Tongue (tissue), 3 donors: ENCODE measurements at places on chromosomes 16 and 17. TPM values are rescaled to one million over a fixed set of nuclear protein-coding genes. Genes with fewer than 3 reads are reported as not detected.
A peak's percentile ranks its signal among the peaks of the same experiment; 100 is the strongest.

KRT32 gene
- total RNA-seq = not detected

ATP2A1 gene
- total RNA-seq = 850 TPM

CMTM1 gene
- total RNA-seq = 6.4 TPM

KCNJ16 gene
- 0.21 TPM for total RNA-seq

SP6 gene
- 0.82 TPM for total RNA-seq

VTN gene
- total RNA-seq = 1.0 TPM

CDRT15 gene
- not detected for total RNA-seq

GRCh38 chr17:45824901-45825492 lies 19.7 kb upstream of the SPPL2C start:
- no peak for DNase-seq

DNA sequence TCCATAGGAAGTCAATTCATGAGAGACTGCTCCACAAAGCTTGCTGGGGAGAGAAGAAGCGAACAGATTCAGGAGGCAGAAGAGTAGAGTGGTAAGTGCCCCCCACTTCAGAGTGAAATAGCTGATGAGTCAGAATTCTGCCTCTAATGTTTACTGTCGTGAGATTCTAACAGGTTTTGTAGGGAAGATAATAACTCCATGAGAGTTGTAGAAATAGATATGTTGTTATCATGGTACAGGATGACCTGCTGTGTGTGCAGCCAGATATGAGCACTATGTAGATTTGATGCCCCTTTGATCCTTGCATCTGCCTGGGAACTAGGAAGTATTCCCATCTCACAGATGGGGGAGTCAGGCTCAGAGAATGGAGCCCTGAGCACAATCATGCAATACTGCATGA lies 502.4 kb upstream of the CDH11 start:
- DNase-seq = no peak

DNA sequence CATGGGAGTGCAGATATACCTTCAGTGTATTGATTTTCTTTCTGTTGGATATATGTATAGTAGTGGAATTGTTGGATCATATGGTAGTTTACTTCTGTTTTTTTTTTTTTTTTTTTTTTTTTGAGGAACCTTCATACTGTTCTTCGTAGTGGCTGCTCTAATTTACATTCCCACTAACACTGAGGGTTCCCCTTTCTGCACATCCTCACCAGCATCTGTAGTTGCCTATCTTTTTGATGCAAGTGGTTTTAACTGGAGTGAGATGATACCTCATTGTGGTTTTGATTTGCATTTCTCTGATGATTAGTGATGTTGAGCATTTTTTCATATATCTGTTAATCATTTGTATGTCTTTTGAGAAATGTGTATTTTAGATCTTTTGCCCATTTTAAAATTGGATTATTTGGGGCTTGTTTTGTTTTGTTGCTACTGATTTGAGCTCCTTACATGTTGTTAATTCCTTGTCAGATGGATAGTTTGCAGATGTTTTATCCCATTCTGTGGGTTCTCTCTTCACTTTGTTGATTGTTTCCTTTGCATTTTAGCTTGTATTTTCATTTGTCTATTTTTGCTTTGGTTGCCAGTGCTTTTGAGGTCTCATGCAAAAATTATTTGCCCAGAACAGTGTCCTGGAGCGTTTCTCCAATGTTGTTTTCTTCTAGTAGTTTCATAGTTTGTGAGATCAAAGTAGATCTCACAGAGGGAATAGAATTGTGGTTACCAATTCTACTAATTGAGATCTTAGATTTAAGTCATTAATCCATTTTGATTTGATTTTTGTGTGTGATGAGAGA lies 25.0 kb upstream of the BCAS3 start:
- no peak for DNase-seq

GRCh38 chr17:81065500-81065899 lies 30.5 kb downstream of the BAIAP2 start:
- DNase-seq = peak; percentile 86

GRCh38 chr17:47830396-47831002 lies 842 bp downstream of the MRPL10 start:
- no peak for DNase-seq

- DNase-seq = peak; percentile 26
Observed at GRCh38 chr17:28811651-28812090, 30.9 kb downstream of the FAM222B start.

GRCh38 chr17:38891441-38891840 lies 21.6 kb downstream of the LASP1 start:
- no peak for DNase-seq

DNA sequence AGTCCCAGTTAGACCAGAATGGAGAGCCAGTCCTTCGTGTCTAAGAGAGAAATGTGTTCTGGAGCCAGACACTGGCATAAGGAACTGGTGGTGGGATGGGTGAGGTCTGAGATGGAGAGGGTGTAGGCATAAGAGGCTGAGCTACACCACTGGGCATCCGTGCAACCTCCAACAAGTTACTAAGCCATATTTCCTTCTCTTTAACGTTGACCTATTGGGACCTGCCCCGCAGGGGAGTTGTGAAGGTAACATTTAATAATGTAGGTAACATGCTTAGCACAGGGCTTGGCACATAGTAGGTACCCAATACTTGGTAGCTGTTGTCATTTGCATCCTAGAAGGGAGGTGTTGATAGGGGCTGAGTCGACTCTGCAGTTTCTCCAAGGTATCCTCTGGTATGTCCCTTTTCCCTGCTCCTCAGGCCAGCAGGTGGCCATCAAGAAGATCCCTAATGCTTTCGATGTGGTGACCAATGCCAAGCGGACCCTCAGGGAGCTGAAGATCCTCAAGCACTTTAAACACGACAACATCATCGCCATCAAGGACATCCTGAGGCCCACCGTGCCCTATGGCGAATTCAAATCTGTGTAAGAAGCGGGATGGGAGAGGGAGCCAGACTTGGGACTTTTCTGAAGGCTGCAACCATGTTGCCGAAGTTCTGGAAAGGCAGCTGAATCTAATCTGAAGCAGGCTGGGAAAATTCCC lies 1.2 kb downstream of the MAPK7 start:
- DNase-seq = no peak

GRCh38 chr17:18111330-18111971 lies 2.9 kb downstream of the MYO15A start:
- no peak for DNase-seq

GRCh38 chr17:78022425-78022824 lies 63.9 kb downstream of the TNRC6C start:
- no peak for DNase-seq

- DNase-seq = peak; percentile 71
Observed at GRCh38 chr17:67779098-67779672, 46.1 kb upstream of the BPTF start.
